ENCODE measurements at places on chromosomes 12 and 14.

DNA sequence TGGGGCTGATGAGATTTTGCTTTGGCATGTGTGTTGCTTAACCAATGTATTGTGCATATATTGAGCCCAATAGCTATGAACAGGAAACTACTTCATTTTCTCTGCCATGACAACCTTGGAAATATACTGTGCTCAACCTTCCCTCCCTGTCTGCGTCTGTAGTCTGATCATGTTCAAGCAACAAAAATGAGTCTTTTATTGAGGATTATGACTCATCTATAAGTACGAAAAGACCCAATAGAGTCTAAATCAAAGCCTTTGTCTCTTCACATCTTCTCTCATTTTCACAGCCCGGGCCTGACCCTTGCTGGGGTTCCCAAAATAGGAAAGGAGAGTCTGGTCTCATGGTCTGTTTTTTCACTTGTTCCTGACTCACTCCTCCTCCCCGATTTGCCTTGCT lies 158.2 kb downstream of the CAND1 start:
- no peak for DNase-seq

GRCh38 chr12:15563663-15564062 lies 225.5 kb downstream of the EPS8 start:
- DNase-seq = peak; percentile 72

- no peak for DNase-seq
Measured at GRCh38 chr12:30796891-30797371, 42.2 kb upstream of the CAPRIN2 start.

GRCh38 chr12:77644915-77645605 lies 185.6 kb upstream of the NAV3 start:
- no peak for DNase-seq

- peak; percentile 6 for DNase-seq
Measured at GRCh38 chr12:7374423-7375144, 69.4 kb downstream of the CD163L1 start.

DNA sequence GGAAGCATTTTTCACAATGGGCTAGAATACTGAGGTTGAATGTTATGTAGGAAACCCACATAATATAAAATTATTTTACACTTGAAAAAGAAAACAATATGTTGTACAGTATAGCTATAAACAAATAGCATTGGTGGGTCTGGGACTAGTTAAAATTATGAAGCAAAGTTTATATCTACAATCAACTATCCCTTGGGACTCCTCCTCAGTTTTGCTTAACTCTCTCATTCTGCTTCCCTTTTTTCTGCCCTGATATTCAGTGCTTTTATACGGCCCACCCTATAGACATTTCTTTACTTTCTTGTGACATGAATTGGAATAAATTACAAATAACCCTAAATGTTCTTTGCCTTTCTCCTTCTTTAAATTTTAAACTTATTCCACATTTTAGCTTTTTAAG lies 300.5 kb downstream of the FBXL14 start:
- DNase-seq = no peak

- DNase-seq = peak; percentile 85
Measured at GRCh38 chr12:12032851-12033797, 37.6 kb upstream of the BCL2L14 start.

GRCh38 chr12:131940141-131940547 lies 9.6 kb upstream of the EP400 start:
- DNase-seq = no peak

- DNase-seq = no peak
Measured at GRCh38 chr12:77592836-77593235, 237.9 kb upstream of the NAV3 start.

DNA sequence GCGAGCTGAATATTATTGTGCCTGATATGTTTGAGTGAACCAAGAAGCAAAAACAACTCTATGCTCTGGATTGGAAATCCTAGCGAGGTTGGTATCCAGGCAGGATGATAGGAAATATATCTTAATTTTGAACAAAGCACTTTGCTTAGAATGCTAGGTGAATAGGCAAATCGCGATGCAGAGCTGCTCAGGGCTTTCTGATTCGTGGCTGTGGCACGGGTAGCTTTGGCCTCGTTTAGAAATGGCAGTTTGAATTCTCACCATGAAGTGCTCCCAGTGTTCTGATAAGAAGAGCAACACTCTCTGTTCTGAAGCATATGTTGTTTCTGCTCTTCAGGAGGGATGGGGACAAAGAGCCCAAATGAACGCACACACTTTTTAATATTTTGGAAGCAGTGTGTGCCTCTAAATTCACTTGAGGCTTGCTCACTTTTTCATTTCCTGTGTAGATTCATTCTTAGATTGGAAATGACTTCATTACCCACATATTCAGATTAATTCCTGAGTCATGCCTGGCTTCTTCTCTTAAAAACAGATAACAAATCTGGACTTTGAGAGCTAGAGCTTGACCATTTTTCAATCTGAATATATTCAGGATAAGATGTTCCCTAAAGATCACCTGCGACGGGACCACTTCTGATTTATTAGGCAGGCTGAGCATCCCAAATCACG lies 200.9 kb downstream of the RPAP3 start:
- DNase-seq = no peak

GRCh38 chr12:21942377-21942703 lies 1.1 kb upstream of the ABCC9 start:
- no peak for DNase-seq

GRCh38 chr14:91310606-91311283 lies 66.2 kb upstream of the GPR68 start:
- no peak for DNase-seq

- no peak for DNase-seq
Measured at GRCh38 chr14:36271939-36272907, 48.2 kb downstream of the MBIP start.

DNA sequence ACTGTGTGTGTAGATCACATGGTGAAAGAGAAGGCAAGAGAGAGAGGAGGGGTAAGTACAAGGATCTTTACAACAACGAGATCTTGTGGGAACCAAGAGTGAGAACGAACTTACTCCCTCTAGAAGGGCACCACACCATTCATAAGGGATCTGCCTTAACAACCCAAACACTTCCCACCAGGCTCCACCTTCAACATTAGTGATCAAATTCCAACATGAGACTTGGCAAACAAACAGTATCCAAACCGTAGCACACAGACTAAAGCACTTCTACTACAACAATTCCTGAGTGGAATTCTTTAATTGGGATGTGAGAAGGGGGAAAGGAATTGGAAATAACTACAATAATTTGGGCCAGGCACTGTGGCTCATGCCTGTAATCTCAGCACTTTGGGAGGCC lies 35.0 kb upstream of the ESR2 start:
- no peak for DNase-seq

GRCh38 chr14:34171431-34172172 lies 220.7 kb upstream of the EGLN3 start:
- DNase-seq = no peak

- no peak for DNase-seq
Measured at GRCh38 chr12:54549774-54550451, 512 bp downstream of the PDE1B start.

DNA sequence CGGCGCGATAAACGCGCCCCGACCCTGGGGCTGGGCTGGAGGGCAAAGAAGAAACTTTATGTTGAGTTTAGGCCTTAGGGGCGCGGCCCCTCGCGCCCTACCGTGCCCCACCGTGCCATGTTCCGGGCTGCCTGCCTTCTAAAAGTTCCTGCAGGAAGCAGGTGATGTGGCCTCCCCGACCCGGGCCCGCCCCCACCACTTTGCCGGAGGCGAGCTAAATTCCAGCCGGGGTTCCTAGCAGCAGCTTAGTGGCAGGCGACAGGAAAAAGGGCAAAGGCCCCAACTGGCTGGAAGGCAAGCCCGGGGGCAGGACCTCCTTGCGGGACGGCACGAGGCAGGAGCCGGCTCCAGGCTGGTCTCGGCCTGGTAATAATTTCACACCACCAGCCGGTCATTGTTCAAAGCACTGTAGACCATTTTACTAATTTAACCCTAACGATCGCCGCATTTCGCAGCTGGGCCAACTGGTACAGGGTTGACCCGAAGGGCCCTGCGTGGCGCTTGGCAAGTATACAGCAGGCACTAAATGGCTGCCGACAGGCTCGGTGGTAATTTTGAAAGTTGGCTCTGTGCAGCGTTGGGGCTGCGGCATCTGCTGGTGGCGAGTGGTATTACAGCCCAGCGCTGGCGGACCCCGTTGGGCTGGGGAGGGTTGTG lies 895 bp upstream of the CCDC88C start:
- DNase-seq = no peak

- DNase-seq = no peak
Measured at GRCh38 chr12:41983856-41984255, 160.8 kb downstream of the GXYLT1 start.

- no peak for DNase-seq
Measured at GRCh38 chr14:97458661-97459579, 661.7 kb downstream of the VRK1 start.

- no peak for DNase-seq
Measured at GRCh38 chr12:52441320-52441911, 7.2 kb upstream of the KRT75 start.

DNA sequence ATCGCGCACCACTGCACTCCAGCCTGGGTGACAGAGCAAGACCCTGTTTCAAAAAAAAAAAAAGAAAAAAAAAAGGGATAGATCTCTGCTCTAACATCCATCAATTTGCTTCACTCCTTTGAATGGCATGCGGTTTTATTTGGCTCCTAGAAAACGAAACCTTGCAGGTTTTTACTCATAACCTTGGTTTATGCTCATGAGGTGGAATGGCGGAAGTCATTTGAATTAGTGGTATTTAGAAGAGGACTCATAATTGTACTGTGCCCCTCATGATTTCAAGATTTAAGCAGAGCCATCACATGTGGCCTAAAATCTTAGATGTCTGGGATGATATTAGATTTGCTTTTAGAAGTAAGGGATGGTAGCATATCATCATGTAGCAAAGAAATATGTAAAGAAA lies 29.4 kb downstream of the RBMS2 start:
- DNase-seq = no peak

GRCh38 chr14:78593949-78594348 lies 423.8 kb downstream of the NRXN3 start:
- DNase-seq = no peak

DNA sequence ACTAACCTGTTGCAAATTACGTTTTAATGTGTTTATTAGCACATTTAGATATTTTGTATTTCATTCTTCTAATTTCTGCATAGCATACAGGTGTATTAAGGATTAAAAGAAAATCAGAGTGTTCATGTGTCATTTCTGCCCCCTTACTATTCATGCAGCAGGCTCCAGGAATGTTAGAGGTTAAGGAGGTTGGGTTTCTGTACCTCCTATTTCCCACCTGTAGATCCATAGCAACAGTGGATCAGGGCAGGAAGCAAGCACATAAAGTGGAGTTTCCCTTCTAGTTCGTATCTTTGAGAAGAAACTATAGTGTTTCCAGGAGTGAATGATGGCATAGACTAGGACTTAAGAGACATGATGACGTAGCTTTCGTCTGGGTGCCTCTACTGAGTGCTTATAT lies 18.9 kb downstream of the JKAMP start:
- no peak for DNase-seq

GRCh38 chr14:103705118-103705503 lies 10.1 kb downstream of the XRCC3 start:
- no peak for DNase-seq

GRCh38 chr14:94122438-94122837 lies 7.0 kb downstream of the IFI27L2 start:
- no peak for DNase-seq

DNA sequence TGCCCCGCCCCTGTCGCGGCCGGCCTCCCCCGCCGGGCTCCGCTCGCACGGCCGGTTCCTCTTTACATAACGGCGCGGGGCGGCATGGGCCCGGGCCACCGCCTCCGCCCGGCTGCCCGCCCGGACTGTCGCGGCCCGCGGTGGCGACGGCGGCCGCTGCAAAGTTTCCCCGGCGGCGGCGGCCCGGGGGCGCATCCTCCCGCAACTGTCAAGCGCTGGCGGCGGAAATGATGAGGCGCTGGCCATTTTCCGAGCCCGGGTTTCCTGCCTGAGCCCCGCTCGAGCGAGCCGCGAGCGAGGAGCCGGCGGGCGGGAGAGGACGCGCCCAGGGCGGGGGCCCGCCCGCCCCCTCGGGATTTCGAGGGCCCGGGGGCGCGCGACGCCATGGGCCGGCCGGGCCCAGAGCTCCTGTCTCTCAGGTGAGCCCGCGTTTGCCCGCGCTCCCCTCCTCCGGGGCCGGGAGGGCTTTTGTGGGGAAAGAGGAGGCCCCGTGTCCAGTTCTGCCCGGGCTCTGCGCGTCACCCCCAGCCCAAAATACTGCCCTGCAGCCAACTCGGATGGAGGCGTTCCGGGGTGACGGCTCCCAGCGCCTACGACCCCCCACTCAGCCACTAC lies at the start of gene SH2B3:
SH2B3 (plus strand) TSS at position 65 of the 615 bp plus-strand sequence. CDS start 12,223 bp downstream, outside the sequence.
- DNase-seq = no peak

DNA sequence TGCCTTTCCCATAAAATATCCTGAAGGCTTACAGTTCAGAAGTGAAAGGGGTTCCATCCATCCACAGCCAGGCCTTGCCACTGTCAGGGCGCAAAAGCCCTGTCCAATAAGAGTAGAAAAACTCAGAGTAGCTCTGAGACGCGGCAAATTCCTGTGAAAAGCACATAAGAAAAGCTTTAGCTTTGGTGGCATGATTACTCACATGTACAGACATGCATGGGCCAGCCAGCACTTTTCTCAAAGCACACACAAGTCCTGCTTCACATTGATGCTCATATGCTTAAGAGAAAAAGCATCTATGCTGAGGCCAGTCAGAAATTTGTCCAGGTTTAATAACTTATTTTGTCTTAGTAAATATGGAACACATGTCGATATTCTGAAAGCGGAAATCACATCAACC lies 25.5 kb downstream of the CLEC1A start:
- DNase-seq = no peak
